Stimulated activated CD8-positive, alpha-beta memory T cell treated with anti-CD3 and anti-CD28 coated beads, Interleukin-4, amount 100 ng/mL, for 4 hours (primary cell): ENCODE measurements at places on chromosomes 16 and 17.

GRCh38 chr17:77011173-77012011 is 129.4 kb upstream of the SEC14L1 start:
- no peak for DNase-seq

DNA sequence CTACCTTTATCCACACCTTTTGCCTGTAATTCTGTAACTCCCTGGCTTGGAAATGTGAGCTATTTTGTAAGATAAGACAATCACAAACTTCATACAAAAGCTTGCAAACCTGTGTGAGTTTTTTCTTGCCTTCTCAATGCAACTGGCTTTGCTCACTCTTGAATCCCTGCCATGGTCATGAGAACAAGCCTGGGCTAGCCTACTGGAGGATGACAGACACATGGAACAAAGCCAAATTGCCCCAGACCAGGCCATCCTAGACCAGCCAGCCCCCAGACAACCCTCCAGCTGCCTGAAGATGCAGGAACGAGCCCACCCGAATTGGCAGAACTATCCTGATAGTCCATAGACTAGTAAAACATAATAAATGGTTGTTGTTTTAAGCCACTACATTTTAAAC is 466.6 kb upstream of the ERCC4 start:
- DNase-seq: no peak

DNA sequence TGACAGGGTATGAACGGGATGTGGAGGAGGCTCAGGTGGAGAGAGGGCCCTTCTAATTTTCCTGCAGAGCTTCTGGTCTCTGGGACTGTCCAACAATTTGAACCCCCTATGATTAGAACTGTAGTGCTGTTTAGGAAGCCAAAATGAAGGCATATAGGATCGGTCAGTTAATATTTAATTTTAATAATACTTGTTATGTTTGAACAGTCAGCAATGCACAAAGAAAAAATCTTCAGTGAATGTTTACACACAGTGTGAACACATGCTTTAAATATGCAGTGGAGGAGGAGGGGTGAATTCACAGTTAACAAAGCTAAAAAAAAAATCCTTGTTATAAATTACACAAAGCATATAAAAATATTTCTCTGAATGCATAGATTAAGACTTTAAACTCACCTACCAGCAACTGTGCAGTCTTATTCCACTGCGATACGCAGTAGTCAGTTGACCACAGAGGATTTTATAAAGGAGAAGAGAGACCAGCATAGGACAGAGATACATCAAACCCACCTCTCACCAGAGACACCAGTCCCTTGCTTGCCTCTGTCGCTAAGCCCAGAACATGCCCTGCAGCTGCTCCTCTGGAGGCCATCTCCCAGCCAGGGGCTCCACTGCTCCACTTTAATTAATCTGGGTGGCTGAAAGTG is 14.6 kb downstream of the ANKRD40 start:
- no peak for DNase-seq

GRCh38 chr17:46199379-46199778 is 6.2 kb upstream of the KANSL1 start:
- no peak for DNase-seq

- DNase-seq: no peak
Observed at GRCh38 chr16:7405166-7405565, 72.5 kb downstream of the RBFOX1 start.

- DNase-seq: no peak
Observed at GRCh38 chr16:89418352-89418751, 72.0 kb downstream of the ANKRD11 start.

DNA sequence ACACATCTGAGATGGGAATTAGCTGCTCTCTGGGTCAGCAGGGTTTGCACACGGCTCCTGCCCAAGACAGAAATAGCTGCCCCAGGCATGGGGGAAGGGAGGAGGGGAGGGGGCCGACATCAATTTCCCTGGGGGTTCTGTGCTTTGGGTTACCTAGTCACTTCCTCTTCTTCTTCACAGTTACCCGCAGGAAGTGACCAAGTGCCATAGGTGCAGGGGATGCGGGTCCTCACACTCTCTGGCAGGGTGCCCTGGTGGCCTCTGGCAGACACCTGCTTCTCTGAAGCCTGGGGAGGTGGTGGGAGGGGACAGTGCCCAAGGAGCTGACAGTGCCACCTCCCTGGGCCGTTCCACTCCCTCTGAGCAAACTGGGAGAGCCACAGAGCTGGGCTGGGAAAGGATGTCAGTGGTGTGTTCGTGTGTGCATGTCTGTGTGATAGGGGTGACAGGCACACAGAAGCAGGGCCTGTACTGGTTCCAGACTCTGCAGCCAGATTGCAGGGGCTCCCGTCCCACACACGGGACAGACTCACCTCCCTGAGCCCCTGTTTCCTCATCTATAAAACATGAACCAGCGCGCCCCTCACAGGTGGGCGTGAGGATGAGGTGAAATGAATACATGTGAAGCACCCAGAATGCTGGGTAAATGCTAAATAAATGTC is 18.2 kb downstream of the SCN4A start:
- no peak for DNase-seq

DNA sequence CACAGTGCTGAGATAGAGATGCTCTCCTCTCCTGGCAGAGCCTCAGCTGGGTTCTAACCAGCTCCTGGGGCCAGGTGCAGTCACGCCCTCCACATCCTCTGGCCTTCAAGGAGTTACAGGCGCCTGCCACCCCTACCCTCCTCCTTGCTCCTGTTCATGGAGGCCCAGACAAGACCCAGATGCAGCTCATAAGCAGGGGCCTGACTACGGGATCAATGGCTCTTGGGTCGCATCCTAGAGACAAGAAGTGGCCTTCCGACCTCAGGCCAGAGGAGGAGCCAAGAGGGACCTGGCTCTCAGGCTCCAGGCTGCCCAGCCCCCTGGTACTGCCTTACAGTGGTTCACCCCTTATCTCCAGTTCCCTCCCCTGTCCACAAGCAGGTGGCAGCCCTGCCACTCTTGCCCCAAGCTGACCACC is 23.0 kb downstream of the ARHGAP27 start:
- no peak for DNase-seq

- no peak for DNase-seq
Observed at GRCh38 chr17:64244165-64244564, 18.9 kb downstream of the TEX2 start.

DNA sequence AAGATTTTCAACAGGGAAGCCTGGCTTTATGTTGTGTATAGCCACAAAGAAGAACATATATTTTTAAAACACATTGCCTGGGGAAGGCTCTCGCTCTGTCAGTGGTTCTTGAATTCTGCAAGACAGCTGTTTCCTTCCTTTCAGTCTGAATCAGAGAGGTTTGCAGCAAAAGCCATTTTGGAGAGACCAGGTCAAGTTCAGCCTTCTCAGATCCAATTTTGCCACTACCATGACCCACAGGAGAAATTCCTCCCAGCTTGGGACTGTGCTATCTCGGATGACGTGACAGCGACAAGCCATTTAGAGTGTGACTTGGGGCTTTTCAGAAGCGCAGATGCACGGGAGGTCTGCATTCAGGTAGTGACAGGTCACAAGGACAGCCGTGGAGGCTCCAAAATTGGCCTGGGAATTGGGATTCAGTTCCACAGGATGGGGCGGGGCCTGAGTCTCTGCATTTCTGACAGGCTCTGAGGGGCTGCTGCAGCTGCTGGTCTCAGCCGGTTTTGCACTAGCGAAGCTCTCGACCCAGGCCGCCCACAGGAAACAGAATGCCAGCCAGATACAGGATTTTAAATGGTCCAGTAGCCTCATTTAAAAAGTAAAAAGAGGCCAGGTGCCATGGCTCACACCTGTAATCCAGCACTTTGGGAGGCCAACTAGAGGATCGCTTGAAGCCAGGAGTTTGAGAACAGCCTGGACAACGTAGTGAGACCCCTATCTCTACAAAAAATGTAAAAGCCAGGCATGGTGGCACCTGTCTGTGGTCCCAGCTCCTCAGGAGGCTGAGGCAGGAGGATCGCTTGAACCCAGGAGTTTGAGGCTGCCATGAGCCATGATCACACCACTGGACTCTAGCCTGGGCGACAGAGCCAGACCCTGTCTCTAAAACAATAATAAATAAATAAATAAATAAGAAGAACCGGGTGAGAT is 196.6 kb upstream of the CIBAR2 start:
- no peak for DNase-seq

DNA sequence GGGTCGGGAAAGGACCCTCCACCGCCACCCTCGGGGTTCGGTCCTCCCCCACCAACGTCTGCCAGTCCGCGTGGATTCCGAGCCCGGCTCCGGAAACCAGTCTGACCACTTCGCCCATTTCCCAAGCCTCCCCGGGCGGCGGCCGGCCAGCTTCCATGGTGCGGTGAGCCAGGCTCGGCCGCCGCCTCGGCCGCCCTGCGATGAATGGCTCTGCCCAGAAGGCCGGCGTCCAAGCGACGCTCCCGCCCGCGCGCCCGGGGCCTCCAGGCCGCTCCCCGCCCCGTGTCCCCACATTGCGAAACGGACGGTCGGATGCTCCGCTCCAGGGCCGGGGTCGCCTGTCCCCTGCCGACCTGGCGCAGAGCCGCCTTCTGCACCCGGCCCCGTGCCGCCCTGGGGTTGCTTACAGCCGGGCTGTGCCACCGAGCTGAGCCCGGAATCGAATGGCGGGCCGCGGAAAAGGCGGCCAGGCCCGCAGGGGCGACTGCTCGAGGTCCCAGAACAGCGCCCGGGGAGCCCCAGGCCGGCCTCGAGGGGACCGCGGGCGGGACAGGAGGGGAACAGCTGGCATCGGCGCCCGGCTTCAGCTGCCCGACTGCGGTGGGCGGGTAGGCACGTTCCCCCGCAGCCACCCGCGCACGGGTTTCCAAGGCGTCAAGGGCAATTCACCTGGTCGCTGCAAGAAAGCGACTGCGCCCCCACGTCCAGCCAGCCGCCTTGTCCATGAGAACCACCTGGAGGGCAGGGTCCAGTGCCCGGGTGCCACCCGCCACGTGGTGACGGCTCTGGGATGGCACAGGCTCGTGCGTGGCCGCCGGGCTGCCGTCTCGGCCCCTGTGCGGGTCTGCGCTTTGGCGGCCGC is 18.3 kb upstream of the CBX8 start:
- DNase-seq: no peak

- no peak for DNase-seq
Observed at GRCh38 chr17:46782250-46782953, 36.1 kb downstream of the WNT3 start.

GRCh38 chr17:17783116-17783824 is 53.5 kb downstream of the SREBF1 start:
- DNase-seq: peak; percentile 41

GRCh38 chr17:34727601-34728000 is 148.2 kb downstream of the TMEM132E start:
- DNase-seq: no peak

- no peak for DNase-seq
Observed at GRCh38 chr17:35489944-35490343, 41.4 kb upstream of the SLFN13 start.

GRCh38 chr16:60755907-60756306 is 1280.3 kb downstream of the CDH8 start:
- no peak for DNase-seq

GRCh38 chr16:57329718-57330327 is 28.8 kb upstream of the CCL22 start:
- DNase-seq: no peak

DNA sequence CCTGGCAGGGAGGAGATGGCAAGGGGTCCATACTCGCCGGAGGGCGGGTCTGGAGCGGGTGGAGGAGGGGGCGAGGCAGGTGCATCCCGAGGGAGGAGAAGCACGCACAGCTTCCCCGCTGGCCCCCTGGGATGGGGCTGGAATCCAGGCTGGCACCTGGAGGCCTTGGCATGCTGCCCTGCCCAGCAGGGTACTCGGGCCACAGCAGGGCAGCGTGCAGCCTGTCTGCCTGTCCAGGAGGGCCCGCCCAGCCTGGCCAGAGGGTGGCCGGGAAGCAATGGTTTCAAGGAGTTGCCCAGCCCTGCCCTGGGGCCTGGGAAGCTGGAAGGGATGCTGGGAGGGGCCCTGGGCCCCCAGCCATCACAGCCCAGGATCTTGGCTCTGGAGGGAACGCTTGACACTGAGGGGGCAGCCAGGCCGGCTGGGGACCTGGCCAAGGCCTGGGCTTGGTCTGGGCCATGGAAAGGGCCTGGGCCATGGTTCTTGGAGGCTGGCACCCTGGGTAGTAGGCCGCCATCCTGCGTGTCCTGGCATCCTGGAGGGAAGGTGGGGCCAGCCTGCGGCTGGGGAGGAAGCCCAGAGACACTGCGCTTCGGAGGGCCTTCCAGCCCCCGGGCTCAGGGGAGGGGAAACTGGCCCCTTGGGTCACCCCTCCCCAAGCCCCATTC is 1.1 kb downstream of the GLIS2 start:
- no peak for DNase-seq

DNA sequence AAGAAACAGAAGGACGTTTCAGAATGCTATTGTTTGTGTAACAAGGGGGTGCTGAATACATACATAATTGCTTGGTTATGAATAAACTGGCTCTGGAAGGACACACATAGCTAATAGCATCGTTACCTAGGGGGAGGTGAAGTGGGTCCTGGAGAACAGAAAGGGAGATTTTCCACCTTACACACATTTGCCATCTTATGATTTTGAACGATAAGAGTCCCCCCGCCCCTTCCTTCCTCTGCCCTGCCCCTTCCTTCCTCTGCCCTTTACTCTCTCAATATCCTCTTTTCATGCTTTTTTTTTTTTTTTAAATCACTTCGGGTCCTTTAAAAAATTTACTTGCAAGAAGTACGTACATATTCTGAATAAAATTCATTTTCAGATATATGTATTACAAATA is 902 bp upstream of the DHRS7B start:
- peak; percentile 49 for DNase-seq

DNA sequence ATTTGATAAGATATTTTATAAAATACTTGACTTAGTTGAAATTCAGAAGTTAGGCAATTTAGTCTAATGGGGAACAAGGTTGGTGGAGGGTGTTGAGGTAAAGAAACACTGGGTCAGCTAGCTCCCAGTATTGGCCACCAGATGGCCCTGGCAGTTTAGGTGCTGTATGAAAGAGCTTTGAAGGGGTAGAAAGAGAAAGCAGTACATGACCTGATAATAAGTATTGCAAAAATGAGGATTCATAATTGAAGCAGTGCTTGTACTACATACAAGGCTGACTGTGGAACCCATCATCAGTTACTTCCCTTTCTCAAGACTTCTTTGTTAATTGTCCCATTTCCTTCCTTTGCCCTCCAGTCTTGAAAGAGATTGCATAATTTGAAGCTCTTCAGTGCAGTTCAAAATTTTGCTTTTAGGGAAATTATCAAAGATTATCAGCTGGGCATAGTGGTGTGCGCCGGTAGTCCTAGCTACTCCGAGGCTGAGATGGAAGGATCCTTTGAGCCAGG is 29.4 kb downstream of the TANC2 start:
- DNase-seq: no peak

GRCh38 chr17:4073983-4074830 is 68.6 kb downstream of the ZZEF1 start:
- no peak for DNase-seq
